A549 treated with AZD2906 at 1 μM for 4 hours (cell line): ENCODE measurements at places on chromosomes 2 and 18. TPM values are rescaled to one million over a fixed set of nuclear protein-coding genes. Genes with fewer than 3 reads are reported as not detected.

CTDSP1 gene
- total RNA-seq: 63.7 to 77.1 TPM (median 73.8 TPM) in 5 replicates

TMEM247 gene
- total RNA-seq: not detected in 5 replicates

IL36RN gene
- total RNA-seq: 0.02 to 0.11 TPM (median 0.02 TPM) in 3 of 5 replicates, not detected in the others

KANSL1L gene
- total RNA-seq: 0.57 to 0.80 TPM (median 0.66 TPM) in 5 replicates

LHCGR gene
- total RNA-seq: not detected in 5 replicates

DSEL gene
- 0.34 to 0.51 TPM (median 0.40 TPM) in 5 replicates for total RNA-seq

UPP2 gene
- not detected in 5 replicates for total RNA-seq

SPRED2 gene
- total RNA-seq: 28.3 to 37.1 TPM (median 34.3 TPM) in 5 replicates

ALKAL2 gene
- not detected in 5 replicates for total RNA-seq

SDC1 gene
- total RNA-seq: 167 to 203 TPM (median 188 TPM) in 5 replicates

BMP10 gene
- total RNA-seq: not detected in 5 replicates

CRYGD gene
- total RNA-seq: not detected in 5 replicates

C2orf80 gene
- total RNA-seq: not detected in 5 replicates

LDLRAD4 gene
- 1.1 to 3.3 TPM (median 2.4 TPM) in 5 replicates for total RNA-seq

FOXI3 gene
- 0.05 to 0.06 TPM (median 0.05 TPM) in 4 of 5 replicates, not detected in the other for total RNA-seq

HOXD9 gene
- 0.83 to 1.6 TPM (median 1.2 TPM) in 5 replicates for total RNA-seq

LONRF2 gene
- 1.7 to 2.4 TPM (median 2.0 TPM) in 5 replicates for total RNA-seq

C18orf54 gene
- 2.1 to 3.2 TPM (median 3.0 TPM) in 5 replicates for total RNA-seq

ANKRD62 gene
- not detected in 5 replicates for total RNA-seq

ACVR1C gene
- total RNA-seq: 0.02 to 0.06 TPM (median 0.04 TPM) in 4 of 5 replicates, not detected in the other

KCNG2 gene
- 0.06 TPM in 2 of 5 replicates, not detected in the others for total RNA-seq

NTSR2 gene
- total RNA-seq: 0.05 to 0.08 TPM in 2 of 5 replicates, not detected in the others
